ENCODE measurements at places on chromosomes 16 and 17.

GRCh38 chr17:55314061-55314783, 49.5 kb downstream of the HLF start:
- no peak for DNase-seq

GRCh38 chr16:16067127-16067526, 117.7 kb downstream of the ABCC1 start:
- no peak for DNase-seq

DNA sequence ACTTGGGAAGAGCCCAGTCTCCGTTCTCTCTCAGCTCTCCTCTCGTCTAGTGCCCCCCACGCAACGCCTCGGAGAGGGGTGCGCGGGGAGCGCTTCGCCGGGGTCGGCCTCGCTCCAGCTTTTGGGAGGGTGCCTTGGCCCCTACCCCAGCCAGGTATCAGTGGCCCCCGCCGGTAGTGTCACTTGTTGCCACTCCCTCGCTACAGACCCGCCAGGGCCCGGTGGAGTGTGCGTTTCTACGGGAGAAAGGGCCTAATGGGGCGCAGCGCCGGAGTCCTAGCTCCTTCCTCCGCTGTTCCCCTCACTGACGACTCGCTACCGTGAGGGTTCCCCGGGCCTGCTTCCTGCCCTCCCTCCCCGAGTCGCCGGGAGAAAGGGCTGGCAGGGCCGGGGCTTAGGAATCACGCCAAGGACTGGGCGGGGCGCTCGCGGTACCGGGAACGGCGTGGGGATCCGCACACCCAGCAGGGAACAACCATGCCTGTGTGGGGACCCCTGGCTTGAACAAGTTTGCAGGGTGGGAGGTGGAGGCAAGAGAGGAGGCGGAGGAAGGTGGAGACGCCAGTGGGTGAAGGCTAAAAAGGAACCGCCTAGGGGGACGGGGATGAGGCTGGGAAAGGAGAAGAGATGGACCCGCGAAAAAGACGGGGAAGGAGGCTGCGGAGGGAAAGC, 997 bp upstream of the CDH11 start:
- DNase-seq: no peak

GRCh38 chr16:50266337-50267091, at the start of gene ADCY7:
ADCY7 (plus strand) TSS chr16:50266551; CDS start chr16:50288180, 21,629 bp downstream.
- peak; percentile 85 for DNase-seq

- DNase-seq: peak; percentile 71
These were observed at the start of gene ANKRD13B for GRCh38 chr17:29592850-29593551. ANKRD13B (plus strand) TSS chr17:29593132; CDS start chr17:29593622, 490 bp downstream.

DNA sequence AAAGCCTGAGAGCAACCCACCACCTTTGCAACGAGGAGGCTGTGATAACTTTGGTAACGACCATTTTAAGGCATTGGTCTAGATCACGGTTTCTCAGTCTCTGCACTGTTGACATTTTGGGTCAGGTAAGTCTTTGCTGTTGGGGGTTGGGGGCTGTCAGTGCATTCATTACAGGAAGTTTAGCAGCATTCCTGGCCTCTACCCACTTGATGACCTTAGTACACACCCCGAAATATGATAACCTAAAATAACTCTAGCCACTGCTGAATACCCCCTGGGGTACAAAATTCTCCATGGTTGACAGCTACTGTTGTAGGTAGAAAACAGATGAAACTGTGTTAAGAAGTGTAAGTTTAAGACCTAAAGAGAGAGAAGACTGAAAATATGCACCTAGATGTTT, 36.3 kb downstream of the ADAMTS18 start:
- no peak for DNase-seq

- no peak for DNase-seq
These were observed 4.4 kb upstream of the CYLD start for GRCh38 chr16:50737420-50737959.

GRCh38 chr16:914440-914839, 56.3 kb downstream of the LMF1 start:
- no peak for DNase-seq

Measured in OCI-LY7 (cell line).